ENCODE measurements at places on chromosomes 16 and 17. TPM values are rescaled to one million over a fixed set of nuclear protein-coding genes. Genes with fewer than 3 reads are reported as not detected.

DNA sequence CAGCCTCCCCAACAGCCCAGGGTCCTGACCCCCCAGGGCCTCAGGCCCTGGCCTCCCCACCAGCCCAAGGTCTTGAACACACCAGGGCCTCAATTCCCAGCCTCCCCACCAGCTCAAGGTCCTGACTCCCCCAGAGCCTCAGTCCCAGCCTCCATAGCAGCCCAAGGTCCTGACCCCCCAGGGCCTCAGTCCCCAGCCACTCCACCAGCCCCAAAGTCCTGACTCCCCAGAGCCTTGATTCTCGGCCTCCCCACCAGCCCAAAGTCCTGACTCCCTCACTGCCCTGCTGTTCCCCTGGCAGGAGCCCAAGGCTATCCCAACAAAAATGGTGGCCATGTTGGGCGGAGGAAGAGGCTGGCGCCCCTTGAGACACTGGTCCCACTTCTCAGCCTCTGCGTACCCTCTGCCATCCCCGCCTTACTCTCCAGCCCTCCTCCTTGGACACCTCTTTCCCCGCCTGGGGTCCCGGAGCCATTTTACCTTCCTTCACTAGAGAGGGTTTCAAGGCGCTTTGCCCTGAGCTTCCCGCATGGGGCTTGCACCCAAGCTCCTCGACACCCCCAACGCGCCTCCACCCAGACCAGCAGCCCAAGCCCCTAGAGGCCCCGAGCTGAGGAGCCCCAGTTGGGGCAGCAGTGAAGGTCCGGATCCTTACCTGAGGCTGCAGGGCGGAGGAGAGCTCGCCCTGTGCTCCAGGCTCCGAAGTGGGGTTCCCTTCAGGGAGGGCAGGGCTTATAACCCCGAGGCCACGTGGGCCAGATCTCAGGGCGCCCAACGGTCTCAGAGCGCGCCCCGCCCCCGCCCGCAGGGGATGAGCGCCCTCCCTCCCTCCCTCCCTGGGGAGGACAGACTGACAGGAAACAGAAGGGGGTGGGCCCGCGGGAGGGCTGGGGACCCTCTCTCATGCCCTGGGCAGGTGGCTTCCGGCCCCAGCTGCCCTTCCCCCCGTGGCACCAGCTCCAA is 3.5 kb upstream of the TSPOAP1 start:
- H3K27ac ChIP-seq: no peak overlapping the region
- H3K4me3 ChIP-seq: no peak overlapping the region
- no peaks in the 10 kb centered on the region for H3K36me3 ChIP-seq
- peak; percentile 89 for DNase-seq

Gene INCA1
- polyA plus RNA-seq: 1.3 TPM

DNA sequence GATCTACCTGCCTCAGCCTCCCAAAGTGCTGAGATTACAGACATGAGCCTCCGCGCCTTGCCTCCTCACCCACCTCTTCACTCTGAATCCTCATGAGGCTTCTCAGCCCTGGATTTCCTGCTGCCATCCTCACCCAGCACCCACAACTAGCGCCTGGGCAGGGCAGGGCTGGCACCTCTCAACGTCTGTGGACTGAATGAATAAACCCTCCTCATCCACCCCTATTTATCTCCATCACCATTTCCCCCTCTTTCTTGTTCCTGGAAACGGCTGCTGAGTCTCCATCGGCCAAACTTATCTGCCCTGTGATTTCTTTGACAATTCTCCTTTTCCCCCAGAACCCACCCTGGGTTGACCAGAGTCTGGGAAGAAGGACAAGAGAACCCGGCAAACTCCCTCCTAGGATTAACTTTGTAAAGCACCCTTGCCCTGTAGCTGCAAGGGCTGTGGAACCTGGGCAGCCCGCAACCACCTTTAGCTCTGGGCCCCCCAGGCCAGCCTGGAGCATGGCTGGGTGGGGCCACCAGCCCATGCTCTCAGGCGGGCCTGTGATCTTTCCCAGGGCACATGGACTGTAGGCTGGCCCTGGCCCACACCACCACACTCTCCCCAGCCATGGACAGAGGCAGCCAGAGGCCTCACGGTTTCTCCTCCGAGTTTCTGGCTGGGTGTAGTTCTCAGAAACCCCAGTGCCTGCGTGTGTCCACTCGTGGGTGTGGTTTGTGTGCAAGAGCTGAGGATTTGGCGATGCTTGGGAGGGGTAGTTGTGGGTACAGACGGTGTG is 2.4 kb downstream of the SPN start:
- H3K4me1 ChIP-seq: no peaks in the 10 kb centered on the region
- no peak overlapping the region for H3K27ac ChIP-seq
- H3K4me3 ChIP-seq: no peak overlapping the region
- no peaks in the 10 kb centered on the region for H3K27me3 ChIP-seq

DNA sequence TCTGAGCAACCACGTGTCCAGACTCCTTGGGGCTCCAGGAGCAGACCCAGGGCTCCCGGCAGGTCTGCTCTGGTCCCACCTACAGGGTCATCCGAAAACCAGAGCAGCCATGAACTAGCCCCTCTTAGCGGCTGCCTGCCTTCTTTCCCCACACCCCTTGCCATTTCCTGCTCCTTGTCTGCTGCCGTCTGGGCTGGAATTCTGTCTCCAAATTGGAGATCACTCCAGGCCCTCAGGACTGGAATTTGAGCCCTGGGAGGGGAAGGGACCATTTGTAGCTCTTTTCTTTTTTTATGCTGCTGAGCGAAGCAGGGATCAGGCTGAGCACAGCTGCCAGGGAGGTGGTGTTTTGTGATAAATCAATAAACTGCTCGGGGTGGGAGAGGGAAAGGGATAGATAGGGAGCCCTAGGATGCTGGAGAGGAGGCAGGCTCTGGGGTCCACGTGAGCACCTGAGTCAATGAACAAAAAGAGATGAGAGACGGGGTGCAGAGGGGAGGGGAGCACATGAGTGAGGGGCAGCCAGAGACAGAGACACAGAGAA is 257.5 kb downstream of the ENGASE start:
- no peaks in the 10 kb centered on the region for H3K4me1 ChIP-seq
- H3K36me3 ChIP-seq: no peaks in the 10 kb centered on the region
- H3K4me3 ChIP-seq: no peak overlapping the region
- no peaks in the 10 kb centered on the region for H3K27me3 ChIP-seq

Gene MAP2K6
- 4.3 TPM for polyA plus RNA-seq

Gene TMEM88
- polyA plus RNA-seq: 4.5 TPM

Gene SCNN1B
- 0.59 TPM for polyA plus RNA-seq

DNA sequence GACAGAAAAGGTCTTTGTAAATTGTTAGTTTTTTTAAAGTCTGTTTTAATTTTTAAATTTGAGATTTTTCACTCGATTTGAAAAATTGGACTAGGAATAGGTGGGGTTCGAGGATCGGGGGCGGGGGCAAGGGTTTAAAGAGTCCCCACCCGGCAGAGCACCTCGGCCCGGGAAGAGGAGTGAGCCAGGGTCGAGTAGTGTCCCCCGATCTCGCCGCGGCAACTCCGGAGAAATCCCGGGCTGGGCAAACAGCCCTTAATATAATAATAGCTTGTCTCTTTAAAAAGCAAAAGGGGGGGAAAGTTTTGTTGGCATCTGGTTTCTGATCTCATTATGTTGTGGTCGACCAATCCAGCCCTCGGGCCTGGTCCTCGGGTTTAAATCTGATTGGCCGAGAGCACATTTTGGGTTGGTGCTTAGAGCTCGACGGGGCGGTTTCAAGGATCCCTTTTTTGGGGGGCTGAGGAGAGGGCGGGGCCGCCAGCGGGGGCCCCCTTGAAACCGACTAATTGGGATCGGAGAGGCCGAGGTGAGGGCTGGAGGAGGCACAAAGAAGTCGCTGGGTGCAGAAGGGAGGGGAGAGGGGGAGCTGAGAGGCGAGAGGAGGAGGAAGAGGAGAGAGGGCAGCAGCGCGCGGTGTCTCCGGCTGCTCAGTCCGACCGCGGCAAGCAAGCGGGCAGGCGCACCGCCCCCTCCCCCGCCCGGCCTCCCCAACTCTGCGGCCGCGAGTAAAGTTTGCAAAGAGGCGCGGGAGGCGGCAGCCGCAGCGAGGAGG is at the start of gene FZD2:
TSS of gene FZD2 (plus strand) at position 653 of the 775 bp plus-strand sequence. CDS start 205 bp downstream, outside the sequence.
- DNase-seq: peak; percentile 91
- no peaks in the 10 kb centered on the region for H3K27me3 ChIP-seq

DNA sequence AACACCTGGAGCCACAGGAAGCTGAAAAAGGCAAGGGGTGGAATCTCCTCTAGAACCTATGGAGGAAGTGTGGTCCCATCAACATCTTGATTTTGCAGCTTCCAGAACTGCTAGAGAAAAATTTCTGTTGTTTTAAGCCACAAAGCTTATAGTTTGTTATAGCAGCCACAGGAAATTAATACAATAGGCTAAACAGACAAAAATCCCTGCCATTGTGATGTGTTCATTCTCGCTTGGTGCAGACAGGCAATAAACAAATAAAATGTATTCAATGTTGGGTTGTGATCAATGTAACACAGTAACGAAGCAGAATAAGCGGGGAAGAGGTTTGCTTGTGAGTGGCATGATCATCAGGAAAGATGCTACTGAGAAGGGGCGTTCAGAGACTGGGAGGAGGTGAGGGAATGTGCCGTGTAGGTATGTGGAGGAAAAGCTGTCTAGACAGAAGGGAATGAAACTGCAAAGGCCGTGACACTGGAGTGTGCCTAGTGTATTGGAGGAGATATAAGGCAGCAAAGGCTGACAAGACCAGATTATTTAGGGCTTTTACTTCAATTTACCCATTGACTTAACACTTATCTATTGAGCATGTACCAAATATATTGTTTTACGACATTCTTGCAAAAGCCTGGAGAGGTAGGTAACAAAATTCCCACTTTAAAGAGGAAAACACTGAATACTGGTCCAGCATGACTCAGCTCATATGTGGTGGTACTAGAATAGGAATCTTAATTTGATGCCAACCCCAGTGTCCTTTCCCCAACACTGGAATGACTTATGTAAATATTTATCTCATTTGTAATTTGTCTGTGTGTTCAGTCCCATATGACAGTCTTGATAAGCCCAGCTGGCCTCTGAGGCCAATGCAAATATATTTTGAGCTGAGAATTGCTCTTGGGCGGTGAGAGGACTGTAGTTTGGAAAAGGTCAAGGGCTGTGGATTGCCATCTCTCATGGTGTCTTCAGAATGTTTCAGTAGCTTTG is 375.9 kb downstream of the CDH13 start:
- H3K27me3 ChIP-seq: no peaks in the 10 kb centered on the region
- H3K36me3 ChIP-seq: no peaks in the 10 kb centered on the region
- H3K4me3 ChIP-seq: no peak overlapping the region
- H3K27ac ChIP-seq: peak overlapping the region; percentile 1
- peaks cover 7% of the 10 kb centered on the region for H3K4me1 ChIP-seq
- DNase-seq: no peak

Gene MFAP4
- polyA plus RNA-seq: 793 TPM

Measured in aorta (tissue), 5 donors.